ENCODE measurements at places on chromosomes 7 and 10.

DNA sequence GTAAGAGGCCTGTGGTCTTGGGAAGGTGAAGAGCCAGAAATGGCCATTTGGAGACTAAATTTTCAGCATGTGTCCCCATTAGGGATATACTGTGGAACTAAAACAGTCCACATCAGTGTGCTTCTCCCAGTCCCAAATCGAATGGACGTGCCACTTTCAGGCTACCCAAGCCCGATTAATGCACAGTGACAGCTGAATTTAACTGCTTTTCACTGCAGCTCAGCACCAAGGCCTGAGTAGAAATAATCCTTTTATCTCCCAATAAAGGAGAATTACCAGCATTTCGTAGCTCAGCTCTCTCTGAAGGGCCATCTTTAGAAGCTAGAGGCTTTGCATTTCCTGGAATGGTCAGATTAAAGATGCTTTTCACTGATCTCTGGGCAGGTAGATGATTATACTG, 183.3 kb downstream of the NPSR1 start:
- DNase-seq: no peak

DNA sequence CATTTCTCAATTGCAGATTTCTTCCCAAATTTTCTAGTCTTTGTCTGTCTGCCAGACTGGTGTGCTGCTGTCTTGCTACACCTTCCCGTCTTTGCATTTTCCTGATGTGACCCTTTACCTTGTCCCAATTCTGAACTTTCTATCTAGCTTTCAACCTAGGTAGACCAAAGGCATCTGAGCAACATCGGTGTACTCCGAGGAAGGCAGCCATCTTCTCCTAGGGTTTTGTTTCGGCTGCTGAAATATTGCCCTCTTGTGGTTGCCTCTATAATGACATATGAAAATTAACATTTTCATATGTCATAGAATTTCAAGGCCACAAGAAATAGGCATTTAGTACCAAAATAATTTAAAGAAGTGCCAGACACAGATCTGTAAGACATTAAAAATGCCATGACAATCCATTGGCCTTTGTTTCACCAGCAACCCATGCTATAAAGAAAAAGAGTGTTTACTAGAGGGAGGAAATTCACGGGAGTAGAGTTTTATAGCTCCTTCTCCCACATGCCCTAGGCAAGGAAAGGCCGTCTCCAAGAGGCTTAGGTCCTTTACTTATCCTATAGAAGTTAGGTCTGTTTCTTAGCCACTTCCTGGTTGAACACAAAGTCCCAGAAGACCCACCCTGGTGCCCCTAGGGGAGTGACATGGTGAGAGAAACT, 23.4 kb downstream of the OR9A2 start:
- peak; percentile 12 for DNase-seq

DNA sequence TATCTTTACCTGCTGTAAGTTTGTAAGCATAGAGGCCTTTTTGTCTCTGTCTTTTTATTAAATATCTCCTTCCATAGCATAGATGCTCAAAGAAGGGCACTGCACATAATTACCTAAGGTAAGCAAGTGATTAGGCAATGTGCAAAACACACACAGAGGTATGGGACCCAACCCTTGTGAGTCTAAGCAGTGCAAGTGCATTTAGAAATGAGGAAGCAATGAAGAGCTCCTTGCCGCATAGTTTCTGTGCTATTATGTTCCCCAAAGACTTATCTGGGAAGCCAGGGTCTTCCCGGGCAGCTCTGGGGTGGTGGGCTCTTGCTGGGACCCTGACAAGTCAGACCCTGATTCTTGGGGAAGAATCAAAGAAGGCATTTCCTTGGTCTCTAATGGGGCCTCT, 13.5 kb upstream of the MGAM2 start:
- DNase-seq: no peak

- DNase-seq: no peak
Observed at GRCh38 chr10:24418532-24418931, 209.6 kb downstream of the KIAA1217 start.

DNA sequence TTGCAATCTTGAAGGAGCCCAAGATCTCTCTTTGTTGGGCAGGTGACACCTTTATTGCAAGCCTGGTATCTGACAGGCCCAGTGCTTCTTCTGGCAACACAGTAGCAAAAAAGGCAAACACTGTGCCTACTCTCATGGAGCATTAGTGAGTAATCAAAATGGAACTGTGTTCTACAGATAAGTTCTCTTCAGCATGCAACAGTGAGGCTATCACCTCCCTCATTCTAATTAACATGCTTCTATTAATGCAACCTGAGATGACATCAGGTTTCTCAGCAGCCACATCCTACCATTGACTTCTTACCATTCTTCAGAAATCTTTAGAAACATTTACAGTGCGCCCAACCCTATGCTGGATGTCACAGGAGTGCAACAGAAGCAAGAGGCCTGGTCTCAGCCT, 77.9 kb upstream of the KCNMA1 start:
- DNase-seq: no peak

GRCh38 chr7:123598657-123599056, 3.0 kb upstream of the ASB15 start:
- no peak for DNase-seq

GRCh38 chr10:14859775-14860174, 18.9 kb upstream of the SUV39H2 start:
- DNase-seq: no peak

GRCh38 chr10:57468894-57469432, 798.7 kb downstream of the IPMK start:
- no peak for DNase-seq

GRCh38 chr7:105210721-105211205, 178.0 kb downstream of the SRPK2 start:
- no peak for DNase-seq

DNA sequence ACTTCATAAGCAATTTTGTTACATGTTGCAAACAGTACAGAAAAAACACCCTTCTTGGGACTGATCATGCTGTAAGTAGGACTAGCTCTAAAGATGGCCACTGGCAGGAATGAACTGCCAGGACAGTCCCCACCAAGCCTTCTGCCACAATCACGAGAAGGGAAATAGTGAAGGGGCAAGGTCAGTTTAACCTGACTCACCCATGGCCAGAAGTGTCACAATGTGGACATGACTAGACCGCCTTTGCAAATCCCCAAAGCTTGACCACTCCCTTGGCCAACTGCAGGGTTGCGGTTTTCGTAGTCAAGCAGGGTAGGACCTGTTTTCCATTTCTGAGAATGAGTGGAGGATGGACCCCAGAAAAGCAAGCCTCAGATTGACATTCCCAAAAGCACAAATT, 19.4 kb upstream of the FRAT2 start:
- DNase-seq: no peak

- DNase-seq: no peak
Observed at GRCh38 chr10:123945325-123945920, 53.8 kb upstream of the CPXM2 start.

Data from COR-L47 (cell line).